Thoracic aorta (tissue), 2 donors: ENCODE measurements at places on chromosomes 7 and 10. TPM values are rescaled to one million over a fixed set of nuclear protein-coding genes. Genes with fewer than 3 reads are reported as not detected.

DNA sequence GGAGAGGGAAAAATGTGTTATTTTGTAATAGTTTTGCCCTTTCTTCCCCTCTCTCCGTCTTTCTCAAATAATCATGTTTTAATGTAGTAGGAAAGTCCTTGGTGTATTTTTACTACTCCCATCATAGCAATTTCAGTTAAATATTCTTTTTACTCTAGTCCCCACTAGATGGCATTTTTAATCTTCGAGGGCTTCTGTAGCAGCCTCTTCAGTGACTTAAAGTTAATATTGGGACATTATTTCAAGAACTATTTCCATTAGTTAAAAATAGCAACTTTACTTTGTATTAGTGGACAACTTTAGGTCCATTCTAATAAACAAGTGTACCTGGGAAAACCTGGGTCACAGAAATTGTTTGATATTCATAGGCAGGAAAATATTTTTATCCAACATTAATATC is 23.0 kb downstream of the EDRF1 start:
- no peak for DNase-seq

GRCh38 chr7:153383781-153384180 is 624.2 kb downstream of the ACTR3B start:
- no peak for DNase-seq

The MNX1 gene
- total RNA-seq = not detected

DNA sequence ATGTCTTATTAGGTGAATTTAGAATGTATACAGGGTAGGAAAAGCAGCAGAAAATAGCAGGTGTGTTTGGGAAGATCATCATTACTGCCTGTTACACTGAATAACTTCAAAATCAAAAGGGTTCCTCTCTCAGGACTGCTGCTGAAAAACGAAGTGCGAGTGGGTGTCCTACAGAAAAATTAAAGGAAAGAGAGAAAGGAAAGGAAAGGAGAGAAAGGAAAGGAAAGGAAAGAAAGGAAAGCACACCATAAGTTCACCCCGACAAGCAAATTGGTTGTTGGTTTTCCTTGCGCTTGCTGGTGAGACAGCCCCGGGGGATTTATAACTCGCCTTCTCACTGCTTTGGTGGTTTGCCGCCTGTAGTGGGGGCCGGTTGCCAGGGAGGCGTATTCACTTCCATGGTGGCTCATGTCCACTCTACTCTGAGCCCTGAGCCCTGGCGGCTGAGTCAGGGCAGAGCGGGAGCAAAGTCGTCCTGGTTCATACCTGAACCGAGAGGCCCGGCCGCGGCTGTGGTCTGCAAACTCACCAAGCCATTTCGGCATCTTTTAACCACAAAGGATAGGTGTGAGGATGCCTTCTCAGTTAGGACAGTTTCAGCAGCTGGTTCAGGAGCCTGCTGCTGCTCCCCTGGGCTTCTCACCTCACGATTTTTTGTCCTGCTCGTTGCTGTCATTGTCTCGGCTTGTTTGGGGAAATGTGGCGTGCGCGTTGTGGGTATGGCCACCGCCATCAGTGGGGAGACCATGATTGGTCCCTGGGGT is 26.1 kb downstream of the INPP5A start:
- DNase-seq = no peak

The ACTR3C gene
- 0.14 TPM for total RNA-seq

- DNase-seq = no peak
Measured at GRCh38 chr7:23474094-23474828, 4.0 kb upstream of the IGF2BP3 start.

The ZNF853 gene
- 31.4 TPM for total RNA-seq

The KAZALD1 gene
- 30.0 TPM for total RNA-seq

- no peak for DNase-seq
Measured at GRCh38 chr10:130924138-130924819, 387.2 kb downstream of the TCERG1L start.
